CD4-positive, alpha-beta T cell treated with Interleukin-6 at 100 ng/mL for 8 hours (primary cell): ENCODE measurements at places on chromosomes 1 and 21.

DNA sequence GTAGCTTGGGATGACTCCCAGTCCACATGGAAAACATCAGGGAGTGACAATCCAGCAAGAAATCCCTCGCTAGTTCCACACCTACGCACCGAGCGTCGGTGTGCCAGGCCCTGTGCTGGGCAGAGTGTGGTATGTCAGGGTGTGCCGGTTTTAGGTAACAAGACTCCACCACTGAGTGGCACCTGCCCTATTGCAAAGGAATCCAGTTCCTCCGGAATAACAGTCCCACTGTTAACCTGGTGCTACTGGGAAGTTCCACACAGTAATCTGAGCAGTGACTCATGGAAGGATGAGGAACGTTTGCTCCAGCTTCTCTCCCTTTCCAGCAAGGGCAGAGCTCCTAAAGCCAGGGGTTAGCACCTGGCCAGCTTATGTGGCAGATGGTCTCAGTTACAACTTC, 14.3 kb downstream of the RNF207 start:
- no peak for DNase-seq

- peak; percentile 71 for DNase-seq
Observed at GRCh38 chr1:206663832-206664652, 20.7 kb upstream of the MAPKAPK2 start.

DNA sequence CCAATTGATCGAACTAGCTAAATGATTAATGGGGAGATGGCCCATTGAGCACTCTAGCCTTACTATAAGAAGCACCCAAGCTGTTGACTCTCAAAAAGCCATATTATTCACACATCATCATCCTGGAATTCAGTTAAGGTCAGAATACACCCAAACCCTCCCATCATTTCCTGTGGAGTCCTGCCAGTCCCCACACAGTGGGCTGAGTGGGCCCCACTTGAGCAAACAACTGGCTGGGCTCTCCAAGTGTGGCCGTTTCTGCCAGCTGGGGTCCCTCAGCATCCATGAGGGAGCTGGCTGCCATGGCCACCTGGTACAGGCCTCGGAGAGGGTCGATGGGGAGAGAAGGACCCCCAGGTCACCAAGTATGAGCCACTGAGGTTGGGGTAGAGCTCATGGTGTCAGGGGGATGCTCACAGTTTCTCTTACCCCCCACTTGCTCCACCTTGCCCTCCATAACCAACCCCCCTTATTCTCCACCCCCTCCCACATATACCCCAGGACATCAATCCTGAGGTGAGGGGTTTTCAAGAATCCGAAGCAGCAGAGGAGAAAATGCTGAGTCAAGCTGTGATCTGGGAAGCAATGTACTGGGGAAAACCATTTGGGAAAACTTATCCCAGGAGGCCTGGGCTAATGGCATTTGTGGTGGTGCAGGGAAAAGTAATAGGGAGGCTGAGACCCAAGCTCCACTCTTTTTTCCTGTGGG, 60.3 kb downstream of the UBE2T start:
- no peak for DNase-seq

- no peak for DNase-seq
Observed at GRCh38 chr21:15276243-15276642, 211.4 kb upstream of the NRIP1 start.
